Posterior vena cava (tissue), 2 donors: ENCODE measurements at places on chromosomes 7 and 10.

DNA sequence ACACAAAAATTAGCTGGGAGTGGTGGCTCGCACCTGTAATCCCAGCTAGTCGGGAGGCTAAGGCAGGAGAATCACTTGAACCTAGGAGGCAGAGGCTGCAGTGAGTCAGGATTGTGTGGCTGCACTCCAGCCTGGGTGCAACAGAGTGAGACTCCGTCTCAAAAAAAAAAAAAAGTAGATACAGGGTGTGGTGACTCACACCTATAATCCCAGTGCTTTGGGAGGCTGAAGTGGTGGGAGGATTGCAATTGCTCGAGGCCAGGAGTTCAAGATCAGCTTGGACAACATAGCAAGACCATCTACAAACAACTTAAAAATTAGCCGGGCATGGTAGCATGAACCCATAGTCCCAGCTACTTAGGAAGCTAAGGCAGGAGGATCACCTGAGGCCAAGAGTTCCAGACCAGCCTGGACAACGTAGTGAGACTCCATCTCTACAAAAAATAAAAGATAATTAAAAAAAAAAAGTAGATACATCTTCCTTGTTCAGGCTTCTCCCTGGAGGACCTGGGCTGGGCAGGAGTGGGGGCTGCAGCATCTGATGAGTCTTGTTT is 2.0 kb downstream of the MOSPD3 start:
- no peak for DNase-seq

DNA sequence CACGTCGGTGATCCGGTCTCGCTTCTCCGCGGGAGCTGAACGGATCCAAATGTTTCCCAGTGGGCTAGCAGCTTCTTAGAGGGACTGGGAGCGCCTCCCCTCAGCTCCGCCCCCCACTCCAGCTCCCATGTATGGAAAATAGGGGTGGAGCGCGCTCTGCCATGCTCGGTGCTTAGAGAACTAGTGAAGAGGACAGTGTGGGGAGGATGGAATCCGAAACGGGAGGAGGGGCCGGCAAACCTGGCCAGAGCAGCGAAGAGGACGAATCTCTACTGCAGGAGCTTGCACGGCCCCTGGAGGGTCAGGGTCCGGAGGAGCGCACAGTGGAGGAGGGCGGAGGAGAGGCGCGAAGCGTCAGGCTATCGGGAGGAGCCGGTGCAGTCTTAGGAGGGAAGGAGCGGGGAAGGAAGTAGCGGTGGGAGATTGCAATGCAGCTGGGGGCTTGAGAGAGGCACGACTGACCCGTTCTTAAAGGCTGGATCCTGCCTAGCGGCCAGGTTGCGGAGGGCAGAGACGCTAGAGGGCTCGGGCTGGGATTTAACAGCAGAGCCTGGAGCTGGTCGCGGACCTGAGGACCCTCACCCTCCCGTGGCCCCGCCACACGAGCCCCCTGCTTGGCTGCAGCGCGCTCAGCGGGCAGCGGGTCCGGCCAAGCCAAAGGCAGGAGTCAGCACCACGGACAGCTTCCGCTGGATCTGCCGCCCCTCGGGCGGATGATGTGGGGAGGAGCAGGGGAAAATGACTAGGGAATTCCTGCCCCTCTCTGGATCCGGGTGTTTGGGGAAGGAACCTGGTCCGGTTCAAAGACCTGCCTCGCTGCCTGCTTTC is at the start of gene PRLHR:
Gene PRLHR (minus strand): TSS at position 51 of the 828 bp plus-strand sequence. CDS start 404 bp downstream, outside the sequence.
- no peak for DNase-seq

DNA sequence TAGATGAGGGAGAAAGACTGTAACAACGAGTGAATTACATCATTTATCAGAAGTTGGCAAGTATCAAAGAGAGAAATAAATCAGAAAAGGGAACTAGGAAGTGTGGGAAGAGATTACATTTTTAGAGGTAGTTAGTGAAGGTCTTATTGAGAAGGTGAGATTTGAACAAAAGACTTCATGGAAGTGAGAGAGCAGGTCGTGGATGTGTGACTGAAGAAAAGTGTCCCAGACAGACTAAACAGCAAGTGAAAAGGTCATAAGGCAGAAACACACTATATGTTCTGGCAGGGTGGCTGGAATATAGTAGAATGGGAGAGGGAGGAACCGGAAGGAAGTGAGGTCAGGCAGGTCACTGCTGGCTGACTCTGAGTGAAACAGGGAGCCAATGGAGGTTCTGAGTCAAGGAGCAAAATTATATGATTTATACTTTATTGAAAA is 35.7 kb upstream of the RHOBTB1 start:
- no peak for DNase-seq

GRCh38 chr10:113041324-113041723 is 91.3 kb downstream of the TCF7L2 start:
- DNase-seq: no peak

GRCh38 chr7:112596260-112596659 is 115.5 kb downstream of the LSMEM1 start:
- DNase-seq: no peak
